ENCODE measurements at places on chromosomes 16 and 17.

DNA sequence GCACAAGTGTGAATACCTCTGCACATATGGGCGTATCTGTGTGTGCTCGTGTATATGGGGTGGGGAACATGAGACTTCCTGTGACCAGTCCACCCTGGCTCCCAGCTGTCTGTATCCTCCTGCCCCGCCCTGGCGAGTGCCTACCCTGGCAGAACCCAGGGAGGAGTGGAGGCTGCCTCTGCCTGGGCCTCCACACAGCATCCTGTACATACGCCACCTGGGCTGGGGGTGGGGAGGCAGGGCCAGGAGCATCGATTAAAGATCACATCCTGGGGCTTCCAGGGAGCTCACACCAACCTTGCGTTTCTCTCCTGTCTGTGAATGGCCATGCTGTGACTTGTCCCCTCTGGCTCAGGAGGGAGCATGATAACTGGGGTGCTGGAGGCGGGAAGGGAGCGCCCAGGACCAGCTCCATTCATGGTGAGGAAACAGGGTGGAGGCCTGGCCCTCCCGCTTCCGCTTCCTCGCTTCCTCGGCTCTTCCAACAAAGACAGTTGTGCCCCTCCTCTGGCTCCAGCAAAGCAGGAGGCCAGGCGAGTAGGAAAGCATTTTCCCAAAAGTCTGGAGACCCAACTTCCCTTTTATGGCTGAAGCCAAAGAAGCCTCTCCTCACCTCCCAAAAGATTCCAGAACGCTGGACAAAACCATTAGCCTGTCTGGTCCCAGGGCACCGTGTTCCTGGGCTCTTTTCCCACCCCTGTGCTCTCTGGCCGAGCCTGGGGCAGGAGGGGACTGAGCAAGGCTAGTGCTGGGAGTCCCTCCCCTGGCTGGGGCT is 22.9 kb downstream of the ADAM11 start:
- DNase-seq = no peak

- no peak for DNase-seq
Measured at GRCh38 chr16:55913716-55914115, 38.5 kb upstream of the CES5A start.

- DNase-seq = no peak
Measured at GRCh38 chr17:62657145-62657665, 29.7 kb downstream of the MRC2 start.

DNA sequence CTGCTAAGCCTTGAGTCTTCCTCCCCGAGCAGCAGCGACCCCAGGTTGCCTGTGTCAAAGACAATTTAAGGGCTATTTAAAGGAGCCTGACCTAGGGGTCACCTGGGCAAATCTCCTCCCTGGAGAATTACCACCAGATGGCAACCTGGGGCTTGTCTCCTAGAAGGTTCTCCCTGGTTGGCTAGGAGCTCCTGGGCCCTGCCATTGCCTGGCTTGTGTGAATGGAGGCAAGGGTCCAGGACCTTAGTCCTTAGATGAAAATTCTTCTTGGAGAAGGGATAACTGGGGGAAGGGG is 51.3 kb upstream of the TAC4 start:
- no peak for DNase-seq

- DNase-seq = no peak
Measured at GRCh38 chr17:41402161-41402560, 4.8 kb upstream of the KRT31 start.

GRCh38 chr17:82106688-82107305 is 8.8 kb upstream of the FASN start:
- DNase-seq = no peak

- peak; percentile 93 for DNase-seq
Measured at GRCh38 chr17:43024407-43025289, at the start of gene RND2. RND2 (plus strand) TSS chr17:43025231; CDS start chr17:43025348, 117 bp downstream.

DNA sequence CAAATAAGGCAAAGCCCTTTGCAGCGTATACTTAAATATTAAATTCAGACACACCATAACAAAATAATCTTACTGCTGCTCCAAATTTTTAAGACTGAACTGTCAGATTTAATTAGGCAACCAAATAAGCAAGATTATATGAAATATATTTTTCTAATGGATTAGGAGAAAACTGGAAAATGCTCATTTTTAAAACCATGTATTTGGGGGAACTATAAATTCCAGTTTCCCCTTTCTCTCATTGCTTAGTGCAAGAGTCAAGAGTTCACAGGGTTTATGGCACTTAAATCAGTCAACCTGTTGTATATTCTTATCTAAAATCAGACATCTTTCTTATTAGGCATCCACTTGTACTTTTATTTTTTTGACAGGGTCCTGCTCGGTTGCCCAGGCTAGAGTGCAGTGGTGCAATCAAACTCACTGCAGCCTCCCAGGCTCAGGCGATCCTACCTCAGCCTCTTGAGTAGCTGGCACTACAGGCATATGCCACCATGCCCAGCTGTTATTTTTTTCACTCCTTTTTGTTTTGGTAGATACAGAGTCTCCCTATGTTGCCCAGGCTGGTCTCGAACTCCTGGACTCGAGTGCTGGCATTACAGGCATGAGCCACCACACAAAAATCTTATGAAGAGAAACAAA is 2.1 kb upstream of the KANSL1 start:
- DNase-seq = peak; percentile 45

DNA sequence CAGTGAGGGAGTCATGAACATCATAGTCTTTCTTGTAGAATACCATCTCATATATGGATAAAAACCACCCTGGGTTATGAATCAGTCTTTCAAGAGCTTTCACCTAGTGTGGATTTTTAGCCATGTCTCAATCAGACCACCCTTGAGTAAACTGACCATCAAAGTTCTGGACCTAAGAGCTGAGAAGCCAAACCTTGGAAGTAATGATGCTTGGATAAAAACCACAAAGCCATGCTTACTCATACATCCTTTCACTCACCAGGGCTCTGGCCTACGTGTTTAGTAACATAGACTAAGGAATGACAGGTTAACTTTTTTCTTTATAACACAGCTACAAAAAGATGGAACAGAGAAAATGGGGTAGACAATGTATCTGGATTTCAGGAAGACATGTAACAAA is 167.2 kb downstream of the STX8 start:
- no peak for DNase-seq

- peak; percentile 44 for DNase-seq
Measured at GRCh38 chr17:80474961-80475909, 1.2 kb downstream of the NPTX1 start.

- peak; percentile 43 for DNase-seq
Measured at GRCh38 chr17:81533339-81534141, 5.4 kb downstream of the FSCN2 start.

DNA sequence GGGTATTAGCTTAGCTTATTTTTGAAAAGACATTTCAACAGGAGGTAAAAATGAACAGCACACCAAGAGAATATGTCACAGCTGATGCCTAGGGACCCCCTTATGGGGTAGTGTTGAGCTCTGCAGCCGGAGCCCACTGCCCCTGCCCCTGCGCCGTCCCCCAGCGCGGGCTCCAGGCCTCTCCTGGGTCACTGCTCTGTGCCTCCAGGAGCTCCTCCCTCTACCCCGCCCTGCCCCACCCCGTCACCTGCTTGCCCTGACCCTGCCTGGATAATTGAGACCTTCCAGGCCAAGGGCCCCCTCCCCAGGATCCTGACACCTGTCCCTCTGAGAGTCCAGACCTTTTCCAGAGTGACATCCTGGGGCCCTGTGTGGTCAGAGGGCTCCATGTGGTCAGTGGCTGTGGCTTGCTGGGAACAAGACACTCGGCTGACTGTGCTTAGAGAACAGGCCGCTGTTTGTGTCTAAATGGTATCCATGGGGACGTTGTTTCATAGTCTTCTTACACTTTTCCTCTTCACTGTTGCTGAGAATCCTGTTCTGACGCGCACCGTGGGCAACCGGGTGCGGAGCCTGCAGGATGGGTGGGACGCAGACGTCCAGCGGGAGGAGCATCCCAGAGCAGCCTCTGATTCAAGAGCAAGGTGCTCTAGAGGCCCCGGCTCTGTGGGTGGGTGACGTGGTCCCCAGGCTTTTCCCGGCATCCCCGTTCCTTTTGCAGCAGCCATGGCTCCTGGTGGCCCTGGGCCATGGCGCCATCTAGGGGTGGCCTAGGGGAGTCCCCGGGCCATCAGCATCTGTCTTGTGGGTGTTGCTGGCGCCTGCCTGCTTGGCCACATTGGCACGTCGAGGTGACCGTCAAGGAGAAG is 20.0 kb upstream of the WFIKKN1 start:
- DNase-seq = no peak

DNA sequence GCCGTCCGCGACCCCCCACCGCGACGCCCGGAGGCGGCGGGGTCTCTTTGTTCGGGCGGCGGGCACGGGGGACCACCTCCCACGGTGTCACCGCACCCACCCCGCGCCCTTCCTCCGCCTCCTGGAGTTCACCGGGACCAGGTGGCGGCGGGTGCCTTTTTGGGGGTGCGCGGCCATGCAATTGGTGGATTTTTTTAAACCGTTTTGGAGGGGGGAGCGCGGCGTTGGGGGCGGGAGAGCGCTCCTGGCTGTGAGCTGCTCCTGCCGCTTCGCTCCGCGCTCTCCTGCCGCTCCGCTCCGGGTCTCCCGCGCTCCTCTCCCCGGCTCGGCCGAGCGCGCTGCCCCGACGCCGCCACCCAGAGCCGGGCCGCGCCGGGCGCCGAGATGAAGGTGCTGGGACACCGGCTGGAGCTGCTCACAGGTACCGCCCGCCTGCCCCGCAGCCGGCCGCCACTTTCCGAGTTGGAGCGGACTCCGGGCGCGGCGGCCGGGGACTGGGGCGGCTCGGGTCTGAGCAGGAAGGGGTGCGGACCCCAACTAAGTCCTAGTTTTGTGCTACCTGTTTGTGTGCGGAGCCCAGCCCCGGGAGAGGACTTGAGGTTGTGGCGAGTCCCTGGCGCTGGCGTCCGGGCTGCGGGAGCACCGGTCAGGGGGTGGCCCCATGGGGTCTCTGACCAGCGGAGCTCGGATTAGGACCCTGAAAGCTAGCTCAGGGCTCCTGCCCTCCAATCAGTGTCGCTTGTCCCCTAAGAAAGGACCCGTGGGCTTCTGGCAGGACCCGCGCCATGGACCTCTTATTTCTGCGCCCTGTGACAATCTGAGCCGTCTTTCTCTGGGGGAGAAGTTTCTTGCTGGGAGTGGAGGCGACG is 35.7 kb upstream of the NDRG4 start:
- DNase-seq = no peak

- DNase-seq = no peak
Measured at GRCh38 chr16:84413244-84414004, 45.1 kb downstream of the ATP2C2 start.

DNA sequence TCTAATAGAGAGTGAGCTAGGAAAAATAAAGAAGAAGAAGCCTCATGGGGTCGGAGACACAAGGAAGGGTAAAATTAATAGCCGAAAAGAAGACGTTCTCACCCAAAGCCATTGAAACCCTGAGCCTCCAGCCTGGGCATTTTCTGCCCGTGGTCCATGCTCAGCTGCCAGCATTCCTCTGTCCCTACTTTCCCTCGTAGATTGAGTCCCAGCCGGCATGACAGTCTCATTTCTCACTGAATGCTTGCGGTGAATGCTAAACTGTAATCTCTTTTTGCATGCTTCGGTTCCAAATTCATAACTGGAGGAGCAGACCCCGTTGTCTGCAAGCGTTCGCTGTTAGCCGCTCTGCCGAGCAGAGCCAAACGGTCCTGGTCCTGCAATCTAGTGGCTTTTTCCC is 54.0 kb upstream of the COX10 start:
- no peak for DNase-seq

DNA sequence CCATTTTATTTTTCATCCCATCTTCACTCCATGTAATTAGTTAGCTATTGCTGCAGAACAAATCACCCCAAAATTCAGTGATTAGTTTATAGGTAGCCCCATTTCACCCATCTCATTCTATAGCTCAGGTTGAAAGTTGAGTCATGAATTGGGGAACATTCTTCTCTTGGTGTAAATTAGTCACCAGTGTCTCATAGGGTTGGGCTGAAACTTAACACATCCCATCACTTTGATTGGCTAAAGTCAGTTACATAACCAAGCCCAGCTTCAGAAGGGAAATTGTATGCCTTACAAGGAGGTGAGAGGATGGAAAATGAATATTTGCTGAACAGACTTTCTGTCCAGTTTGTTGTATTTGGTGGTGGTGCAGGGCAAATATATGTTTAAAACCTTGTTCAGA is 477.5 kb downstream of the WWOX start:
- DNase-seq = peak; percentile 36

DNA sequence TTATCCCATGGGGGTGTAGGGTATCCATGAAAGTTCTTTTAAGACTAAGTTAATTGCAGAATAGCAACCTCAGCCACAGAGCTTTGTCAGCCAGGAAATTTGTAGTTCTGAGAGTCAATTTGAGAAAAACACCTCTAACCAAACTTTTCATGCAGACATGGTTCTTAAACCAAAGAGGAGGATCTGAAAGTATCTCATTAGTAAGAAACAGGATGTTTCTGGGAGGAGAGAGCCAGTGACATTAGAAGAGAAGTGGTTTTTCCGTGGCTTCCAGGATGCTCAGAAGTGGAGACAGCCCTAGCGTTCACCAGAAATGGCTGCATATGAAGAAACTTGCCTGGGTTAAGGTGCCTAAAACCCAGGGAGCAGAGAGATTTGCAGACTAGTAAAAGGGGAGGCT is 7.9 kb downstream of the GNAO1 start:
- no peak for DNase-seq

- no peak for DNase-seq
Measured at GRCh38 chr16:13999895-14000425, 71.2 kb upstream of the MRTFB start.

DNA sequence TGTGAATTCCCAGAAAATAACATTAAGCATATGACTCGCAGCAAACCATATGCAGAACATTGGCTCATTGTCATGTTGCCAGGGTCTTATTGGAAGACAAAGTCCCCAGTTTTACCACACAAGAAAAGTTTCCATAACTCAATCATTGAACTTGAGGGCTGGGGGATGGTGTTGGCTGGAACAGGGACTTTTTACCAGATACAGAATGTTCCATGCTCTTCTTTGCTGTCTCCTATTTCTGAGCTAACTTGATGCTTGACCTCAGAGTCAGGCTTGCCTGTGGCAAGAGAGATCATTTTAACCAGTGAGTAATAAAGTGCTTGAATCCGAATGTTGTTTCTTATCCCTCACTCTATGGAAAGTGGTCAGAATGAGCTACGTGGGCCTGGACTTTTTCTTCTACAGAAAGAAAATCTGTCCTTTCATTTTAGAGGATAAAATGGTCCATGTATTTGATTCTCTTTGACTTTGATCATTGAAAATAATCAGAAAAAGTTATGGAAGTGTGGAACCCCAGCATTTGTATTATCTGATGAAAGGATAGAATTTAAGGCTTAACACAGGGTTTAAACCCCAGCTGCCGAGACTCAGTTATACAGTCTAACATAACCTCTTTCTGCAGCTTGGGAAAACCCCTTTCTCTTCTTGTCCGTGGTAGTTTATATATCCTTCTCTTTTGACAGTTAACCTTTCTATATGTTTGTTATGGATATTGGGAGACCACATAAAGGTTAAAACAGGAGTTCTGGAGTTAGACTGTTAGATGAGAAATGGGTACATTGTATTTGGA is 67.0 kb downstream of the TUBD1 start:
- DNase-seq = no peak

DNA sequence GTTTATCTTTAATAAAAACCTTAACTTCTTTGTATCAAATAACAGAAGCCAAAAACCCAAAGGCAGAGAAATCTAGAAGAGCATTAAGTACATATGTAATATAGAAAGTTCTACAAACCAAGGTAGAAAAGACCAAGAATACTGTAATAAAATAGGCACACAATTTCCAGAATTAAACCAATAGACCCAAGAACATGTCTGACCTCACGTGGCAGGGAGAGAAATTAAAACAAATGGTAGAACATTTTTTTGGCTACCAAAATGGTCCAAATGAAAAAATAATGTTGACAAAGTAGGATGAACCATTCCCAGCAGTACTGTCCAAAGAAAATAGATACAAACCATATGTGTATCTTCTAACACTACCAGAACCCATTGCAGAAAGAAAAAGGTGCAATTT is 183.5 kb downstream of the CPPED1 start:
- no peak for DNase-seq

All from NB4 (cell line).